ENCODE measurements at places on chromosomes 5 and 9.

DNA sequence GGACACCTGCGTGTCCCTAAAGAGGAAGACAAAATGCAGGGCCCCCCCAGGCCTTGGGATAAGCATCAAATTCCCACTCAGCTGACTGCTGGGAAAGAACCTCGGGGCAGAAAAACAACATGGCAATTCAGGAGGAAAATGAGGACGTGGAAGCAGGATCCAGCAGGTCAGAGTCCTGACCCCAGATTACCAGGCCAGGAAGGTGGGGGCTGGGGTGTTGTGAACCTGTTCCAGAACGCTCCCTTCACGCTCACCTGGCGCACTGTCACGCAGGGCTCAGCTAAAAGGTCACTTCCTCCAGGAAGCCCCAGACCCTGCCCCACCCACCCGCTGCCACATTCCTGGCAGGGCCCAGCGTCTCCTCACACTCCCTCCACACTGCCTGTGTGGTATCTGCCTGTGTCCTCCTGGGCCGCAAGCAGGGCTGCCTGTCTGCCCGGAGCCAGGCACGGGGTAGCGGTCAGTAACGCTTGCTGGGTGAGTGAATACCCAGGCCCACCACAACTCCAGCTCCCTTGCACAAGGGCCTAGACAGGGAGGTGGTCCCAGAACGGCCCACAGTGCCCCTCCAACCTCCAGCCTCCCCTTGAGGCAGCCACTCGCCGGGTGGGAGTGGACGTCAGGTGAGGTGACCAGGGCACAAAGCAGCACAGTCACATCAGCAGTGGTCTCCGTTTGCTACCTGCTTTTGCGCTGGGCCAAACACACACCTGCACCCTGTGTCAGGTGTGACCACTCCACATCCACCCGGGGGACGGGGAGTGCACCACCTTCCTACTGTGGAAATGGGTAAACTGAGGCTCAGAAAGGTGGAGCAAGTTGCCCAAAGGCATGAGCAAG, 18.1 kb downstream of the VAV2 start:
- no peak for DNase-seq

DNA sequence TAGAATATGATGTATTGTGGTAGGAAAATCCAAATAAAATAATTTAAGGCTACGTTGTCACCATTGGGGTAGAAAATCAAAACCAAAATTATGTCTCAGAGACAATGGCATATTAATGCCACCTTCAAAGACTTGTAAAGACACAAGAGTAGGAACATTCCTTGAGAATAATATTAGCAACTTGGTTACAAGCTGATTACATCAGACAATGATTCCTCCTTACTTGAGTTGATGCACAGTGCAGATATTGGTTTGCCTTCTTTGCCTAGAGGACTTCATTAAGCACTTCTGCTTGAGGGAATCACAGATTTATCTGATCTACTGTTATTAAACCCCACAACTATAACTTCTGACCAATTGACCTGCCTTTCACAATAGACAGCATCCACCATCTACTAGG, 500.2 kb downstream of the CDH9 start:
- DNase-seq, result no peak

DNA sequence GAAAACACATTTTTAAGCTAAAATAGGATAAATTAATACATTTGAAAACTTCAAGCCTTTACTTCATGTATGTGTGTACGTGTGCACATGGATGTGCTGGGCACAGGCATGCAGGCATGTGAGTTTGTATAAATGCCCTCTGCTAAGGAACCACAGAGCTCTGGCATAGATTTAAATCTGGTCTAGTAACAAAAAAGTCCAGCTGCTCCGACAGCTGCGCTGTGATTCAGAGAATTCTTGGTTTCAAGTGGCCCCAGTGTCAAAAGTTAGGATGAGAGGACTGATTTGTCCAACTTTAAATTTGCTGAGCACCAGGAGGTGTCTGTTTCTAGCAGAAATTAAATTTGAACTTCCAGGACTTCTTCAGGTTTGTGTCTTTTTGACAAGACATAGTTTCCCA, 203.7 kb upstream of the TUT7 start:
- DNase-seq, result no peak

- no peak for DNase-seq
These were observed 612.9 kb downstream of the BNC2 start for GRCh38 chr9:16257604-16258003.

DNA sequence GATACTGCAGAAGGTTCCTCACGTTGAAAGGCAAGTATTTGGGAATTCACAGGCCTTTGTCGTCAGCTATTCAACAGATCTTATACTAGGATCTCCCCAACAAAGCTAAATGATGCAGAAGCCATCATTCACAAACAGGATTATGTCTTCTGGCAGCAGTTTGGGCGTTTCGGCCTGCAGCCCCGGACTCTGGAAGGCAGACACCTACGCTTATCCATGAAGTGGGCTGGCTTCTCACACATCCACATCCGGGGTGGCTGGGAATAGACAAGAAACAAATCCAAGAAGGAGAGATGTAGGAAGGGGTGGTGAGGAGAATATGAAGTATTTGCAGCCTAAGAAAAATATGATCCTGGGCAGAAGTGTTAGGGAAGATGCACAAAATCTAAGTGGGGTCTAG, 471.9 kb downstream of the AGTPBP1 start:
- DNase-seq, result no peak

DNA sequence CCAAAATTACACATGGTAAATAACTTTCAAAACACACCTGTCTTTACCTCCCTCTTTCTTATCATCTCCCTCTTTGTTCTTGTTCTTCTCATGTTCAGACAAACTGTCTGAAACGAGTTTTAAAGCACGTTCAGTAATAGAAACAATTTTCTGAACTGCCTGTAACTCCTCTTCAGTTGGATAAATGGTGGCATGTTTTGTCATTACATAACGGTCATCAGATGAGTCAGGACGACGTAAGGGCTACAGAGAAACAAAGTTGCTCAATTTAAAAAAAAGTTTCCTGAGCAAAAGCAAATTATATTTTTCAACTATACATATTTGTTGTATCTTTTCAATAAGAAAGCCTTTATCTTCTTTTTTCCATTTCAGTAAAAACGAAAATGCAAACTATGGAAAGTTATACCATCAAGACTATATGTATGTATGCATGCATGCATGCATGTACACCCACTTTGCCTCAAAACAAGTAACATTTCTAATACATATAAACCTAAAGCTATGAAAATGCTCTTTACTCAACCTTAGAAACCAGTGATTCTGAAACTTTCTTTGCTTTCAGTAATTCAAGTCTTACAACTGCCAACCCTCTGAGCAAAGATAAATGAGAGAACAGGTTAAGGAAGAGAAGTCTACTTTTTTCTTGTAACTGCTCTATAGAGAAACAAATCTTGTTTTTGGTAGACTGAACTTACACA, 56.0 kb downstream of the ZFR start:
- DNase-seq, result no peak

DNA sequence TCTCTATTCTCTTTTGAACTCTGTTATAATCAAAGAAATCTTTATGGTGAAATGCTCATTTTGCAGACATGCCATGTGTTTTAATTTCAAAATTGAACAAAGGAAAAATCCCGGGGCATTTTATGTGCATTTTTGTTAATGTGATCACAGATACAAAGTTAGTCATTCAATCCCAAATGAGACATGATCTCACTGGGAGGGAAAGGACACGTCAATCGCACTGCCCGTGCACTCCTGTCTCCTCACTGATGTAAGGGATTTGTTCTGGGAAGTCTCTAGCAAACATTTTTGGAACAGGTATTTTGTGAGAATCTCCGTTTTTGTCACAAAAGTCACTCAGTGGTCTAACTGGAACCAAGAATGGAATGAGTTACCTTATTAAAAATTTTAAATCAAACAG, 97.9 kb upstream of the RANBP6 start:
- no peak for DNase-seq

DNA sequence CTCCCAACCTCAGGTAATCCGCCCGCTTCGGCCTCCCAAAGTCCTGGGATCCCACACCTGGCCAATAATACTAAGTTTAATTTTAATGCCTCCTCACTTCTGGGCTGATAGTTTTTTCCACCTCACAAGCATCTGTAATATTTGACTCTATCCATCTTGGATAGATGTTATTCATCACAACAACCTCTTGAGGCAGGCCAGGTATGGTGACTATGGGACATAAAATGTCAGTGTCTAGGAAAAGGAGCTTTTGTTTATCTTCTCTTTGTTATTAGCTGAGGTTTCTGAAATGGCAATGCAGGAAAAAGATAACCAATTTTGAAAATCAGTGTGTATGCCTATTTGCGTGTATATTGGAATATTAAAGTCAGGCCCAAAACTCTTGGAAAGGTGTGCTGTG, 1.2 kb upstream of the CCDC69 start:
- no peak for DNase-seq

DNA sequence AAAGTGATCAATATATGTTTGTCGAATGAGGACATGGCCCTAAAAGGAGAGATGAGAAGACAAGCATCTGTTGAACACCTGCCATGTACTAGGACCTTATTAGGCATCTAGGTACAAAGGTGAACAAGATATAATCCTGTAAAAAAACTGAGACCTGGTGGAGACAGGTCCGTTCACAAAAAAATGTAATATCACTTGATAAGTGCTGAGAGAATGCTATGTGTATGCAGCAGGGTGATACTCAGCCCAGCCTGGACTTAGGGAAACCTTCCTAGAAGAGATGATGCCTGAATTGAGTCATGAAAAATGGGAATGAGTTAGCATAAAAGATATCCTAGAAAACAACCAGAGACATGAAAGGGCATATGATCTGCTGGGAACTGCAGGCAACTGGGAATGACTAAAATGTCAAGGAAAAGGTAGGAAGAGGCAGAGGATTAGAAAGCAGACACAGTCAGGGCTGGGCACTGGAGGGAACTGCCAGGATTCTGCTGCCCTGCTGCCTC, 108.5 kb downstream of the ADRB2 start:
- DNase-seq, result no peak

DNA sequence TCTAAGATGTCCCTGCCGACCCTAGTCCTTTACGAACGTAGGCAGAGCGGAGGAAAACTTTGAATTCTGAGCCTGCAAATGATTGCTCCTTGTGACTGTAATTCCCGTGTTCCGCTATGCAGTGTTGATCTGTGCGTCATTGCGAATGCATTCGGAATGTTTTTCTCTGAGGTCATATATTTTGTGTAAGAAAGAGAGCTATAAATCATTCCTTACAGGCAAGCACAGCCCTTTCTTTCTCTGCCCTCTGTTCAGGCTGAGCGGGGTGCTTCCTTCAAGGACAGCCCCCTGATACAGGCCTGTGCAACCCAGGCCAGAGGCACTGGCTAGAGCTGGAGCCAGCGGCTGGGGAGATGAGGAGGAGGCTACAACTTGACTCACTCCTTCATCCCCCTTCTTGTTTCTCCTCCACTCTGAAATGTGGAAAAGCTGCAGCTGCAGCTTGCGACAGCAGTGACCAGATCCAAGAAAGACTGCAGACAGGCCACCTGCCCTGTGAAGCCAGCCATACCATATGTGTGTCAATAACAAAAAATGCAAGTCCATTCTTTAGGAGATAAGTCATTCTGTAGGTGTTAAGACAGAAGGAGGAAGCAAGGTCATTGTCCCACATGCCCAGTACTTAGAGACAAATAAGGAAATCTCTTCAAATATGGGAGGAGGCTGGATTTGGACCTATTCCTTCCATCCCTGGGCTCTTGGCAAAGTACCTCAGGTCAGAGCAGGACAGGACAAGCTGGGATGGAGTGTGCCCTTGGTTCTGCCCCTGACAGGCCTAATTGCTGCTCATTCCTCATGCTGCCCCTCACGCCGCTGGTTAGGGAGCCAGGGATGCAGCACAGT, 345.7 kb upstream of the WWC1 start:
- no peak for DNase-seq

All from T-helper 2 cell (primary cell).